ENCODE measurements at places on chromosomes 2 and 18.

DNA sequence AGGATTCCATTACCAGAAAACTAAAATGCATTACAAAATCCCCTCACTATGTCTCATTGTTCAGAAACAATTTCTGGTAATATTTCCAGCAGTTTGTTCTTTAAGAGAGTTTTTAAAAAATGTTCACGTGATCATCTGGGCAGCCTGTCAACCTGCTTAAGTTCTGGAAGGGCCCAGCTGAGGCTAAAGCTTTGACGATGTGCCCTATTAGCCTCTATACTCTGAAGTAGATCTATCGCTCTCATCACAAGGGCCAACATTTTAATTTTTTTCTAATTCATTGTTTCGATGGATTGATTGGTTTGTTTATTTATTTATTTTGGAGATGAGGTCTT is 205.8 kb downstream of the PRKCE start:
- no peaks in the 10 kb centered on the region for H3K36me3 ChIP-seq
- H3K27ac ChIP-seq = no peak overlapping the region
- no peaks in the 10 kb centered on the region for H3K27me3 ChIP-seq
- H3K4me3 ChIP-seq = no peak overlapping the region
- no peaks in the 10 kb centered on the region for H3K4me1 ChIP-seq

GRCh38 chr2:31129375-31130171 is 8.7 kb downstream of the GALNT14 start:
- H3K27me3 ChIP-seq = no peaks in the 10 kb centered on the region
- DNase-seq = no peak
- H3K4me3 ChIP-seq = no peak overlapping the region
- H3K36me3 ChIP-seq = no peaks in the 10 kb centered on the region
- peaks cover 11% of the 10 kb centered on the region for H3K4me1 ChIP-seq
- no peak overlapping the region for H3K27ac ChIP-seq

- H3K4me1 ChIP-seq = no peaks in the 10 kb centered on the region
- H3K27ac ChIP-seq = no peak overlapping the region
- H3K4me3 ChIP-seq = peak overlapping the region; percentile 66
Observed at GRCh38 chr2:55922291-55922907, 1.2 kb downstream of the EFEMP1 start.

GRCh38 chr2:23037596-23037995 is 347.4 kb upstream of the KLHL29 start:
- H3K4me1 ChIP-seq = no peaks in the 10 kb centered on the region
- no peak for DNase-seq
- H3K4me3 ChIP-seq = no peak overlapping the region
- no peaks in the 10 kb centered on the region for H3K27me3 ChIP-seq
- H3K36me3 ChIP-seq = no peaks in the 10 kb centered on the region

- no peaks in the 10 kb centered on the region for H3K36me3 ChIP-seq
- H3K4me1 ChIP-seq = no peaks in the 10 kb centered on the region
- no peak for DNase-seq
- H3K4me3 ChIP-seq = no peak overlapping the region
Observed at GRCh38 chr2:226585130-226585561, 214.5 kb downstream of the IRS1 start.

DNA sequence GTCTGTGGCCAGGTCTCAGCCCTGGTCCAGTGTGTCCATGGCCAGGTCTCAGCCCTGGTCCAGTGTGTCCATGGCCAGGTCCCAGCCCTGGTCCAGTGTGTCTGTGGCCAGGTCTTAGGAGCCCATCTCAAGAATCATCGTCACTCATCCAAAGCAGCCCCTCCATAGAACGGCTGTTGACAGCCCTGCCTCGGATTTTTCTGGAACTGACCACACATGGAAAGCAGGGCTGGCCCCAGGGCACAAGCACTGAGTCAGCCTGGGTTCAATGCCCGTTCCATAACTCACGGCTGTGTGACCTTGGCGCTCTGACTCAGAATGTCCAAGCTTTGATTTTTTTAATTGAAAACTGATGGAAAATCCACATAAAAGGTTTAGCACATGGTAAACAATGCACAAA is 59.9 kb upstream of the SNTG2 start:
- H3K4me3 ChIP-seq = no peak overlapping the region
- no peak for DNase-seq
- H3K4me1 ChIP-seq = peaks cover 6% of the 10 kb centered on the region
- no peaks in the 10 kb centered on the region for H3K27me3 ChIP-seq
- H3K36me3 ChIP-seq = no peaks in the 10 kb centered on the region

DNA sequence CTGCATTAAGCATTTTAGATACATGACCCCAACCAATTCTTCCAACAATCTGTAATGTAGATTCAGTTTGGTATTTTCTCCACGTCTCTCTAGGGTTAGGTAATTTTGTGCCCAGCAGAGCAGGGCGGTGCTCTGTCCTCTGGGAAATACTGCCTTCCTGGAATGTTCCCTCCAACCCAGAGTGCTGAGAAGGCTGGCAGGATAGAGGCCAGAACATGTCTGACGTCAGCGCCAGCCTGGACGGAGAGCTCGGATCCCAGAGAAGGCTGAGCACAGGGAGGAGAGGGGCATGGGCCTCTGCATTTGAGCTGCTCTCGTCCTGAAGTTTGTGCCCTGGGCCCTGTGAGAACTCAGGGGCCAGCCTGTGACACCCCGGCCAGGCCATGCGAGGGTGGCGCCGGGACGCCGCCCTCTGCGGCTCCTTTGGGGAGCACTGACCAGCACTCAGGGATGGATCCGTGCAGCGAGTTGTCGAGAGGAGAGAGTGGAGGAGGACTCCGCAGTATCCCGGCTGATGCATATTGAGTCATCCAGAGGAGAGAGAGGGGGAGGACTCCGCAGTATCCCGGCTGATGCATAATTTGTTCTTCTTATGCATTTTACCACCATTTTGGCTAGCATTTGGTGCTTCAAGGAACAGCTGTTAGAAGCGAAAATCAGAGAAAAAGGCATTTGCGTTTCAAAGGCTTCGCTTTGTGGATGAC is 80.0 kb upstream of the PXDN start:
- peaks cover 3% of the 10 kb centered on the region for H3K4me1 ChIP-seq
- no peak overlapping the region for H3K27ac ChIP-seq
- H3K36me3 ChIP-seq = no peaks in the 10 kb centered on the region
- DNase-seq = no peak
- H3K27me3 ChIP-seq = no peaks in the 10 kb centered on the region

DNA sequence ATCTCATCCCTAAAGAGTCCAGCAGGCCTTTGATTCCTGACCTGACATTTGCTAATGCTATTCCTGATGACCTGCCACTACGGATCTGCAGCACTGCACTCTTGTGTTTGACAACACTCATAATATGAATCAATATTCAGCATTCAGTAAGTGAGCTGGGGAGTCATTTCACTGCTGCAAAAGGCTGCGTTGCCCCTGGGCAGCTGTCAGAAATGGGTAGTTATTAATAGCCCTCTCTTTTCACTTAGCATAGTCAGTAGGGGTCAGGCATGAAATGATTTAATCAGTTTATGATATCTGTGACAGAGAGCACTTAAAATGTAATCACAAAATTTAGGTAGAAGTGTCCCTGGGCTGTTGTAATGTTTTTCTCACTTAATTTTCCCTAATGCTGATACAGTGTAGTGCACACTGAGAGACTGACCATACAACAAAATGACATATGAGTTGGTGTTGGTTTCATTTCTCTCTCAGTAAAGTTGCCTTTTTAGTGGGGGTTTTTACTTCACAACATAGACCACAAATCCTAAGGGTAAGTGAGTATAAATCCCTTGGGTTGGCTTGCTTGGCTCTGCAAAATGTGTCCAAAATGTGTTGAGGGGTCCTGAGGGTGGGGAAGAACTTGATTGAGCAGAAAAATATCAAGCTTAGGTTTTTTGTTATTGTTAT is 184.8 kb downstream of the CAMKMT start:
- no peak overlapping the region for H3K27ac ChIP-seq
- H3K36me3 ChIP-seq = no peaks in the 10 kb centered on the region
- DNase-seq = no peak
- H3K4me1 ChIP-seq = peaks cover 7% of the 10 kb centered on the region

DNA sequence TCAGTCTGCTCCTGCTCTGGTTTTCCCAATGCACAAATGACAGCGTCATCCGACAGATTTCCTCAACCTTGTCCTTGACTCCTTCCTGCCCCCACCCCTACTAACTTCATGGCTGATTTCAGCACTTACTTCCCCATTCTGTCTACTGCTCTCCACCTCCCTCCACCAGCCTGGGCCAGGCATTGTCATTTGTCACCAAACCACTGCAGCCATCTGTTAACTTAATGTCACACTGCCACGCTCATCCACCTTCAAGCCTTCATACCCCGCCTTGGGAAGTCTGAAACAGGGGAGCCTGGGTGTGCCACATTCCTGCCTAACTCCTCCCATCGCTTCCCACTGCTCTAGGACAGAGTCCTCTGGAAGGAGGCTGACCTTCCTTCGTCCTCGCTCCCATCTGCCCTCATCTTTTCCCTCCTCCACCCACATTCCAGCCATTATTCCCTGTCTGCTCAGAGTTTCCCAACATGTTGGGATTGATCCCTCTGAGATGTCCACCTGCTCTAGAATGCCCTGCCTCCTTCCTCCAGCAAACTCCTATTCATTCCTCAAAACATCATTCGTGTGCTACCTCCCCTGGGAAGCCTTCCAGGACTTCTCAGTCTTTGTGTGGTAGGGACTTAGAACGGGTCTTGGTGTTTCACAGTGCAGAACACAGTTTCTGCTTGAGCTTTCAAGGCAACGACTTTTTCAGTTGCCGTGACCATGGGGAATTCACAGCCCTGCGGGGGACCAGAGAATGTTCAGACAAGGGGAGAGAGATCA is 42.2 kb upstream of the SMAD7 start:
- peaks cover 4% of the 10 kb centered on the region for H3K4me1 ChIP-seq
- no peak for DNase-seq
- no peak overlapping the region for H3K4me3 ChIP-seq
- H3K27ac ChIP-seq = no peak overlapping the region
- no peaks in the 10 kb centered on the region for H3K36me3 ChIP-seq

- H3K4me3 ChIP-seq = no peak overlapping the region
- H3K27ac ChIP-seq = no peak overlapping the region
- no peak for DNase-seq
- H3K27me3 ChIP-seq = no peaks in the 10 kb centered on the region
Observed at GRCh38 chr18:70506511-70506910, 217.7 kb downstream of the SOCS6 start.

DNA sequence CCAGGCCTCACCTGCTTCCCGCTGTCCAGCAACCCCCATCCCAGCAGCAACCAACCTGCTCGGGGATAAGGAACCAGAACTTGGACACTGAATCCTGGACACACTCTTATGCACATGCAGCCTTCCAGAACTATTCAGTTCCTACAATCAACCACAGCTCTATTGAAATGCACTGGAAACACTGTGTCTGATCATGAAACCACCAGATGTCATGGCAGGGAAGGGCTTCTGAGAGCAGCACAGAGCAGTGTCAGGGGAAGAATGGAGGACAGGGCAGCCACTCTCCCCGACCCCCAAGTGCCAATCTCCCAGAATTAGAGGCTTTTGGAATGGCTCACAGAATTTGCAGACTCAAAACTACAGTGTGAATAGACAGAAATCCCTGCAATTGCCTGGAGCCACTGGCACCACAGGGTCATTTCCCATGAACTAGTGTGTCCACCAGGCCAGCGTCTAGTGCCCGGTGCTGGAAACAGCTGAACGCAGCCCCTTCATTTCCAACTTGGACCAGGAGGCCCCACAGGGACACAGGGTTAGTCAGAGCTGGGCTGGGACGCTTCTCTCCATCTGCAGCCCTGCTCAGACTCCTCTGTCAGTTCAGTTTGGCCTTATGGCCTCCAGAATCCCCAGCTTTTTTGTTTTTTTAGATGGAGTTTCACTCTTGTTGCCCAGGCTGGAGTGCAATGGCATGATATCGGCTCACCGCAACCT is 25.5 kb downstream of the MRPL35 start:
- no peaks in the 10 kb centered on the region for H3K27me3 ChIP-seq
- H3K36me3 ChIP-seq = no peaks in the 10 kb centered on the region
- H3K4me1 ChIP-seq = peaks cover 1% of the 10 kb centered on the region
- H3K27ac ChIP-seq = no peak overlapping the region

GRCh38 chr2:62688771-62689170 is 16.7 kb upstream of the EHBP1 start:
- no peaks in the 10 kb centered on the region for H3K27me3 ChIP-seq
- no peak for DNase-seq
- no peaks in the 10 kb centered on the region for H3K36me3 ChIP-seq
- H3K27ac ChIP-seq = no peak overlapping the region
- no peak overlapping the region for H3K4me3 ChIP-seq

- peaks cover 5% of the 10 kb centered on the region for H3K36me3 ChIP-seq
- no peak for DNase-seq
- no peaks in the 10 kb centered on the region for H3K27me3 ChIP-seq
Observed at GRCh38 chr2:112582314-112582746, 2.1 kb upstream of the CHCHD5 start.

GRCh38 chr18:54387631-54388030 is 29.9 kb downstream of the C18orf54 start:
- DNase-seq = no peak
- H3K36me3 ChIP-seq = no peaks in the 10 kb centered on the region
- no peak overlapping the region for H3K27ac ChIP-seq
- H3K27me3 ChIP-seq = no peaks in the 10 kb centered on the region
- no peak overlapping the region for H3K4me3 ChIP-seq
- H3K4me1 ChIP-seq = no peaks in the 10 kb centered on the region

- no peak overlapping the region for H3K27ac ChIP-seq
- no peak for DNase-seq
- H3K4me1 ChIP-seq = no peaks in the 10 kb centered on the region
Observed at GRCh38 chr2:182506606-182507005, 79.8 kb upstream of the PDE1A start.

DNA sequence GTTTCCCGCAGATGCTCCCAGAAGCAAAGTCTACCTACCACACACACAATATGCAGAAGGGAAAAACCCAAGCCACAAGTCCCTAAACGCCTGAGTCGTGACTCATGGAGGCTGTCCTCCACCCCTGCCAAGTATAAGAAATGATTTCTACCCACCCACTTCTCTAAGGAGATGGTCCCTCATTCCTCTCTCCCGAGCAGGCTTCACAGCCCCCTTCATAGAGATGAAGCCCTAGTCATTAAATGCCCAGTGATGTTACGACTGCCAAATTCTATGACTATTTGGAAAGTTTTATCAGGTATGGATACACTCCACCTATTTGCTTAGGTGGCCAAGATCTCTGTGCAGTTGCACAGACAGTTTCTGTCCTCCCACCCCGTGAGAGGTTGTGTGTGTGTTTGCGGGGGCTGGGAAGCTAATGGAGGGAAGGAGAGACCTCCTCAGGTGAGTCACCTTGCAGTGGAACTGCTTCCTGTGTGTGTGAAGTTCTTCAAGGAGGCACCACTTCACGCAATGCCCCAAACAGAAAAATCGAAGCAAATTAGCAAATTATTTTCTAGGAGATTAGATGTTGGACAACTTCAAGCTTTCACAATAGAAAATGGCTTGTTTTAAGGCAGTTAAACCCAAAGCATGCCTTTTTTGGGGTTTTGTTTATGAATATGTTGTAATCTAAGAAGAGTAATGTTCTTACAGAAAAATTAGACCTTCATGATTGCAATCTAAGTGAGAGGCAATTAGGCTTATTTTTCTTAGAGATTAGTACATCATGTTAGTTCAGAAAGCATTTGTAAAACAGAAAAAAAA is 175.2 kb downstream of the TGIF1 start:
- H3K4me1 ChIP-seq = peaks cover 11% of the 10 kb centered on the region
- DNase-seq = no peak
- H3K27ac ChIP-seq = no peak overlapping the region
- H3K36me3 ChIP-seq = no peaks in the 10 kb centered on the region

Data from iPS DF 6.9 (cell line).